Activated CD4-positive, alpha-beta T cell treated with anti-CD3 and anti-CD28 coated beads, Interleukin-2, amount 50 U/mL, for 1 hour (primary cell): ENCODE measurements at places on chromosomes 12 and 14.
A peak's percentile ranks its signal among the peaks of the same experiment; 100 is the strongest.

- DNase-seq: no peak
Measured at GRCh38 chr14:54353266-54353665, 43.5 kb upstream of the CDKN3 start.

DNA sequence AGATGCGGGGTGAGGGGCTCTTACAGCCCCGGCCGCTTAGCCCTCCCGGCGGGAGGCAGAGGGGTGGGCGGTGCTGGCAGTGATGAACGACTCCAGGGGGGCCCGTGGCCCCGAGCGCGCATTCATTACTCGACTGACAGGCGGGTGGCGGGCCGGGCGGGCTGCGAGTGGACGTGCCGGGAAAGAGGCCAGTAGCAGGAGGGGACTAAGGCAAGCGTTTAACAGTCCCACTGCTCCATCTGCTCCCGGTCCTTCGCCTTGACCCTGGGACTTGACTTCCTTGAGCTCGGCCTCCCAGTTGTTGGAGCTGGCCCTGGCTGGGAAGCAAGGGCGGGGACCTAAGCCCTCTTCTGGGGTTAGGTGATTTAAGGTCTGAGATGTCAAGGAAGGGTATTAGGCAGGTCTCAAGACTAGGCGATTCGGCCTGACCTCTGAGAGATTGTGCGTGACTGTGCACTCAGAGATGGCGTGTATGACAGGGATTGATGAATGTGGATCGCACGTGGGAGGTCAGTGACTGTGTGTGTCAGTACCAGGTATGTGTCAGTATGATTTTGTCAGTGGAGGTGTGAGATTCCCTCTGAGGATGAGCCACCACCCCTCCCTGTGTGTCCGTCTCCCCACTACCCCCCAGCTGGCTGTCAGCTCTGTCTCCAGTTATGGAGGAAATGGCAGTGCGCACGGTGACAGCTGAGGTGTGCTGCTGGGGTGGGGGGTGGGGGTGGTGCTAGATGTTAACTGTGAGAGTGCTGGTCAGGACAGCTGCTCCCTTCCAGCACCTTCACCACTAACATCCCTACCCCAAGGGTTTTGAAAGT is 3.6 kb upstream of the DNAJC22 start:
- DNase-seq: no peak

- DNase-seq: no peak
Measured at GRCh38 chr12:104387190-104387589, 69.6 kb upstream of the CHST11 start.

DNA sequence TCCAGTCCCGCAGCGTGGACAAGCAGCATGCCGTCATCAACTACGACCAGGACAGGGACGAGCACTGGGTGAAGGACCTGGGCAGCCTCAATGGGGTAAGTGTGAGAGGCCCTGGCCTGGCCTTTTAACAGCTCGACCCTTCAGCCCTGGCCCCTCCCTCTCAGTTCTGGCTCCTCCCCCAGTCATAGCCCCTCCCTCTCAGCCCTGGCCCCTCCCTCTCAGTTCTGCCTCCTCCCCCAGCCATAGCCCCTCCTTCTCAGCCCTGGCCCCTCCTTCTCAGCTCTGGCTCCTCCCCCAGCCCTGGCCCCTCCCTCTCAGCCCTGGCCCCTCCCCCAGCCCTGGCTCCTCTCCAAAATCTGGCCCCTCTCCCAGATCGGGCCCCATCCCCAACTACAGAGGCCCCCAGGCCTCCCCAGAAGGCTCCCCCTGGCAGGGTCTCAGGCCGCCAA is 11.2 kb downstream of the CEP170B start:
- peak; percentile 47 for DNase-seq

- no peak for DNase-seq
Measured at GRCh38 chr12:69438539-69438938, 31.6 kb upstream of the FRS2 start.

GRCh38 chr14:97149775-97150174 is 352.6 kb downstream of the VRK1 start:
- no peak for DNase-seq

DNA sequence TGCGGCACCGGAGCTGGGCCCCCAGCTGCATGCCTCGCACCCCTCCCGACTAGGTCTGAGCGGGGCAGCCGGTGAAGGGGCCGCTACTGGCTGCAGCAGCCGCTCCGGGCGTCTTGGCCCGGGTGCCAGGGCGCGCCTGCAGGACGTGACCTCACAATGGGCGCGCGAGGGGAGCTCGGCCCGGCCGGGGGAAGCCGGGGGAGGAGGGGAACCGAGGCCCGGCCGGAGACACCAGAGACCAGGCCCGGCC is 353 bp downstream of the BAG5 start:
- no peak for DNase-seq

DNA sequence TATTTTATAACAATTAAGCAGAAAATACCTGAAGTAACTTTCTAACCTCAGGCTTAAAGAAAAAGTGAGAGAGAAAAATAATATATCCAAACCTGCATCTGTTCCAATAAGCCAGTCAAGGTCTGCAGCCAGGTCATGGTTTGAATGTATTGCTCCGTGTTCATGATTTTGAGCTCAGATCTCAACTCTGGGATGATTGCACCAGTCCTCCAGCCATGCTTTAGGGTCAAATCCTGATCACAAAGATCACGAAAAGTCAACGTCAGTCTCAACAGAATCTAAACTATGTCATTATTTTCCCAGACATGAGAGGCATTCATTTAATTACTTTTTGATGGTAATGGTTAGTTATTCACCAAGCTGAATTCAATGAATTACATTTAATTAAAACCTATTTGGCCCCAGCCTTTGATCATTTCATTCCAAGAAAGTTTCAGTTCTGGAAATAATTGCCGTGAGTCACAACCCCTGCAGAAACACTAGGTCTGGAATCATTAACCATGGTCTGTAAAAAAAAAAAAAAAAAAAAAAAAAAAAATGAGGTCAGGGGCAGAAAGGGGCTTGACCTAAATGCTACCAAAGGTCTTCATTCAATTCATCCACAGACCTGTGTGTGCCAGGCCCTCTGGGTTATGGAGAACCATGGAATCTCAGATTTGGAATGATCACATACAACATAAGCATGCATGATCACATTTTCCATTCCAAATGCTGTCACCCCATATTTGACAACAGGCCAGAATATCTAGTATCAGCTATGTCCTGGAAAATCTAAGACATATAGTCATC is 55.6 kb downstream of the NT5DC3 start:
- no peak for DNase-seq

DNA sequence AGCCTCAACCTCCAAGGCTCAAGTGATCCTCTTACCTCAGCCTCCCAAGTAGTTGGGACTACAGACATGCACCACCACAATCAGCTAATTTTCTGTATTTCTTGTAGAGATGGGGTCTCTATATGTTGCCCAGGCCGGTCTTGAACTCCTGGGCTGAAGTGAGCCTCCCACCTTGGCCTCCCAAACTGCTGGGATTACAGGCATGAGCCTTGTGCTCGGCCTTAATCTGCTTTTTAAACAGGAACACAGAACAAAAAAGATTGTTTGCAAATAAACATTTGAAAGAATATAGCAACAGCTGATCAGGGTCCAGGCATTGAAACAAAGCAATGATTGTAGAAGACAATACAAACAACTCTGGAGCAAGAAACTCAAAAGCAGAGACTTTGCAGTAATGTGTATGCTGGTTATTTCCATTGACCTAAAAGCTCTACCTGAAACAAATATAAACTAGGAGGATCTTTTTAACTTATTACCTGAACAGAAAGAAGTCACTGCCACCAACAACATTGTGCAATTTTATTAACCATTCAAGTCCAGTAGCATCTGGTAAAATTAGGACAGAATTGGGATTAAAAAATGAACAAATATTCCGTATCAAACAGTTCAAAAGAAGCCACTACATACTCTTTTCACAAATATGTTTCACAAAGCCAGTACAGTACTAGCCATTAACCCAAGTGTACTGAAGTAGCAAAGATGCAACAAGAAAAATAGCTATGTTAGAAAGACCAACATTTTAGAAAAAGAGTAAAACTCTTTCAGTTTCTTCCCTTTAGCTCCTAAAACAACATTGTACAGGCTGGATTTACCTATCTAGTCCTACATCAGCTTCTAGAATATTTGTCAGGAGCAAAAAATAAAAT is 14.2 kb downstream of the AMN1 start:
- no peak for DNase-seq

GRCh38 chr12:4768341-4768740 is 48.1 kb downstream of the GALNT8 start:
- no peak for DNase-seq

- DNase-seq: no peak
Measured at GRCh38 chr12:50951112-50951511, 1.2 kb upstream of the HIGD1C start.

DNA sequence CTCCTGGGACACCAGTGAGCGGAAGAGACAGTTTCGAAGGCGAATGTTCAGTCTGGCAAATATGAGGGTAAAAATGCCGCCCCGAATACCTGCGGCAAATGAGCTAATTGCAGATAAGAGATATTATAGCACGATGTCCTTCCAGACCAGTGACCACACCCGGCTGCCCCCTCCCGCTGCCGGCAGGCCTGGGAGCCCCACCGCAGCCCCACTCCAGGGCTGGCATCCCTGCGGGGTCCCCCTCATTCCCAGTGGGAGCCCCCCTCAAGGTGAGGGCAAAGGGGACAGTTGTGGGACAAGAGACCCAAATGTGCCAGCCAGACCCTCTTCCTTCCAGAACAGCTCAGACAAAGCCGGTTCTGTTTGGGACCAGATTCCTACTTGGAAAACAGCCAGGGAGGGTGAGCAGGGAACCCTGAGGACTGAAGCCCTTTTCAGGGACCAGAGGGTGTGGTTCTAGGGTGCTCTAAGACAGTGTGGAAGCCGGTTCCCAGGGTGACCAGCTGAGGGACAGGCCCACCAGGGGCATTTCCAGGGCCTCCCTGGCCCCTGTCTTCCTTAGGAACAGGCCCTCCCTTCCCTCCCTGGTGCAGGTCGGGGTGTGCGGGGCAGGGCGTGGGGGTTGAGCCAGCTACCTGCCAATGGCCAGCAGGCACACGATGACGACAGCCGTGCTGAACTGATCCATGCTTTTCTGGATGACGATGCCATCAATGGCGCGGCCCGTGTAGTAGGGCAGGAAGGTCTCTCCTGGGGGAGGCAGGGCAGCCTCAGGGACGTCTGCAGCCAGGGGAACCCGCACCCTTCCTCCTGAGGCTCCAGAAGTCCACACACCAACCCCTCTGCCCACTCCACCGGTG is 16.2 kb downstream of the ABCB9 start:
- DNase-seq: no peak

DNA sequence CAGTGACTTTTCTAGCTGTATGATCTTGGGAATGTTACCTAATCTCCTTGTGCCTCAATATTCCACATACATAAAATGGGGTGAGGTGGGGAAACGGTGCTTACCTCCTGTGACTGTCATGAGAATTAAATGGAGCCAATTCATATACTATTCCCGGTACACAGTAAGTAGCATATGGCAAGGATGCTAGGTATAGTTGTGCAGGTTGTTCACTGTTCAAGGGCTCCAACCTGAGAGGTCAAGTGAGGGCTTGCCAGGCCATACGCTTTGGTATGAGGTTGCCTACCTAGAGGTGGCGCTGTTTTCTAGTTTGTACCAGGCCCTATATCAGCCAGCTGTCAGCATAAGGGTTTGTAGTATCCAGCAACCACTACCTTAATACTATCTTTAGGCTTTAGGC is 3.6 kb upstream of the BATF start:
- peak; percentile 25 for DNase-seq

DNA sequence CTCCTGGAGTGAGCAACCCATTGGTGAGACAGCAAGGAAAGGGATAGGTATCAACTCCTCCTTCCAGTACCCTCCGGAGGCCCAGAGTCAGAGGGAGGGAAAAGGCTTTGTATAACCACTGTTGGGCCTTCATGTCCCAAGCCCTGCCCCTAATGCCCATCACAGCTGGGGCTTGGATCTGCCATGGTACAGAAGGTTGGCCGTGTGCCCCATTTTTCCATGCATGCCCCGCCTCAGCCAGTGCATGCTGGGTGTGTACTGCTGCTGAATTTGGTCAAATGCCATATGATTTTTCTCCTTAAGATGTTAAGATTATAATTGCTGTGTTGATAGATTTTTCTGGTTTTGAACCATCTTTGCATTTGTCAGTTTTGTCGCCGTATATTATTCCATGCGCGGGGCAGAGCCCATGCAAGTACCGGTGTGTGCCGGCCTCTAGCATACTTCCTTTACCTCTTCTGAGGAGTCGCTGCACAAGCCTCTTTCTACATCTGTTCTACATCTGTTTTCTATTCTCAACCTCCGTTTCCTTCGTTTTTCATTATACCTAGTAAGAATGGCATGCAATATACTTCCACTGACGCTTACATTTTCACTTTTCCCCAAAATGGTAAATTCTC is 26.6 kb downstream of the PPP2R5C start:
- DNase-seq: no peak

DNA sequence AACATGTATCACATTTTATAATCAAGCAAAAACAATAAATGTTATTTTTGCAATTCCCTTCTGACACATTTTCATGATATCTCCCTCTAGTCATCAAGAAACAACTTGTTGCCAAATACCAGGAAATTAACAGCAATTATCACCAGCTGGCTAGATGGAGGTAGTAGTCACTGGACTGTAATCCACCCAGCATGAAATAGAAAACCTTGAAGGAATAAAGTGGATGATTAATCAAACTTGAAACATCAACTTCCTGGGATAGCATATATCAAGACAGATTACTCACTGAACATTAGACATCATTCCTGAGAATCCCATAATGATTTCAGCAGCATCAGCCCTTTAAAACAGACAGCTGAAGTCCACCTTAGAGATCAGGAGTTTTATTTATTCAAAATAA is 259.0 kb downstream of the CCDC59 start:
- DNase-seq: no peak

DNA sequence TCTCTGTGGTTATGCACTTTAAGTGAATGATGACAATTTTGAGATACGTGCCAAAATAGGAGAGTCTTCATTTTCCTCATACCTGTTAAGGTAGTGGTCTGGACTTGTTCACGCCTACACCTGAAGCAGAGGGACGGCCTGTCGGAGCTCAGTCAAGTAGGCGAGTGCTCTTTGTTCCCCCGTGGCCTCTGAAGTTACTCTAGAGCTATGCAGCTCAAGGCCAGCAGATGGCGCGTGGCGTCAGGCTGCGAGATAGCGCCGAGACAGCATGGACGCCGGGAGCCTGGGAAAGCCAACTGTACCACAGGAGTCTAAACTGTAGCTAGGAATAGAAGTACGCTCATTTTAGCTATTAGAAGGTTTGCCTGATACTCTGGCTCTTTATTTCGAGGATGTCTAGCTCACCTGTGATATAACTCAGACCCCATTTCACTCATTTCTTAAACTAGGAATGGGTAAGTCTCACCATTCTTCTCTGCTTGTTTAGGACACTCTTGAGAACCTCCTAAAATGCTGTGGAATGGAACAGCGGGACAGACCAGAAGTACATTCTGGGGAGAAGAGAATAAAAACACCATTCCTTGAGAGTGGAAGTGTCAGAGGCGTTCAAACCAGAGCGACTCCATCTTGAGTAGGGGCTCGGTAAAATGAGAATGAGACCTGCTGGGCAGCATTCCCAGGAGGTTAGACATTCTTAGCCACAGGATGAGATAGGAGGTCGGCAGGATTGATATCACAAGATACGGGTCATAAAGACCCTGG is 267.4 kb upstream of the HMGA2 start:
- DNase-seq: peak; percentile 51

GRCh38 chr14:29868000-29868399 is 59.6 kb downstream of the PRKD1 start:
- no peak for DNase-seq

GRCh38 chr14:74142523-74142922 is 57.8 kb downstream of the LIN52 start:
- DNase-seq: no peak

GRCh38 chr12:123971770-123972456 is 718 bp downstream of the CCDC92 start:
- peak; percentile 23 for DNase-seq
